ENCODE measurements at places on chromosomes 1 and 21. TPM values are rescaled to one million over a fixed set of nuclear protein-coding genes. Genes with fewer than 3 reads are reported as not detected.
A peak's percentile ranks its signal among the peaks of the same experiment; 100 is the strongest.

The RBM8A gene
- 173 TPM for polyA plus RNA-seq

The FHAD1 gene
- polyA plus RNA-seq, result 9.1 TPM

The MYOM3 gene
- 0.98 TPM for polyA plus RNA-seq

The GFI1 gene
- 0.16 TPM for polyA plus RNA-seq

The BCL2L15 gene
- polyA plus RNA-seq, result 2.0 TPM

The ITGB2 gene
- polyA plus RNA-seq, result 20.9 TPM

The WASF2 gene
- polyA plus RNA-seq, result 76.0 TPM

The NENF gene
- polyA plus RNA-seq, result 66.0 TPM

The SGIP1 gene
- polyA plus RNA-seq, result 53.6 TPM

The PPIAL4G gene
- polyA plus RNA-seq, result 0.13 TPM

The ALX3 gene
- not detected for polyA plus RNA-seq

The FAM78B gene
- 15.3 TPM for polyA plus RNA-seq

GRCh38 chr1:171911506-171911905 is 70.2 kb downstream of the DNM3 start:
- DNase-seq, result no peak
- no peaks in the 10 kb centered on the region for H3K27me3 ChIP-seq
- H3K36me3 ChIP-seq, result no peaks in the 10 kb centered on the region

DNA sequence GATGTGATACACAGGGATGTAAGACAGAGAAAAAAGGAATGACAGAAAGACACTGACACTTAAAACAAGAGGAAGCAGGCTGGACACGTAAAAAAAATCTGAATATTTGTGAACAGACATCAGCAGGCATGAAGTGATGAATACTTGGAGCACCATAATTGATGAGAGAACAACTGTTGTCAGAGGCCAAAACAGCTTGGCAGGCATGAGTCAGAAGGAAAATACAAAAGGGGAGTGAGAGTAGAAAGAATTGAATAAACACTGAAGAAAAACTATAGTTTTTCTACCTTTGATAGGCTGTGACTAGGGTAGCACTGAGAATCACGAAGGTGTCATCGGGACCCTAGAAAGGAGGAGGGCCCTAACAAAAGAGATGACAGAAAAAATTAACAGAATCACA is 21.6 kb upstream of the GUCA2A start:
- H3K4me1 ChIP-seq, result no peaks in the 10 kb centered on the region
- H3K4me3 ChIP-seq, result no peak overlapping the region
- H3K36me3 ChIP-seq, result peaks cover 8% of the 10 kb centered on the region
- H3K27me3 ChIP-seq, result no peaks in the 10 kb centered on the region

- no peak overlapping the region for H3K27ac ChIP-seq
- no peak overlapping the region for H3K4me3 ChIP-seq
- DNase-seq, result no peak
- H3K4me1 ChIP-seq, result peaks cover 73% of the 10 kb centered on the region
- peaks cover 54% of the 10 kb centered on the region for H3K36me3 ChIP-seq
Observed at GRCh38 chr21:43736224-43736883, 17.4 kb downstream of the PDXK start.

GRCh38 chr1:25666460-25666859 is 49.9 kb downstream of the MAN1C1 start:
- H3K4me1 ChIP-seq, result peaks cover 16% of the 10 kb centered on the region
- H3K36me3 ChIP-seq, result no peaks in the 10 kb centered on the region
- peak; percentile 65 for DNase-seq
- no peak overlapping the region for H3K27ac ChIP-seq
- H3K4me3 ChIP-seq, result no peak overlapping the region

DNA sequence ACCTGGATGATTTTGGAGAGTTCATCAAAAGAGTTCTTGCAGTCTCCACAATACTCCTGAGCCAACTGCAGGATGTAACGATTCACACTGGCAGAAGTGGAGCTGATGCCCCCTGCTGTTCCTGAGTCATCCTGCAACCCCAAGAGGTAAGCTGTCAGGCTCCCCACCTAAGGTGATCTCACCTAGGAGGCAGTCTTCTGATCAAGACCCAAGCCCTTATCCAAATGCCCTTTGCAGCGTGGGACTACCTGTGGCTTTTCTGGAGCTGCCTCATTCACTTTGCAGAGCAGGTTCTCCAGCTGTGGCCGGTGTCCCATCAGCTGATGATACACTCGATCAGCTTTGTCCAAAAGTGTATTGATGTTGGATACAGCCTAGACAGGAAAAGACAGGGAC is 96.4 kb downstream of the UBR4 start:
- no peak overlapping the region for H3K4me3 ChIP-seq
- H3K27ac ChIP-seq, result no peak overlapping the region
- H3K4me1 ChIP-seq, result no peaks in the 10 kb centered on the region
- H3K27me3 ChIP-seq, result no peaks in the 10 kb centered on the region
- no peak for DNase-seq

DNA sequence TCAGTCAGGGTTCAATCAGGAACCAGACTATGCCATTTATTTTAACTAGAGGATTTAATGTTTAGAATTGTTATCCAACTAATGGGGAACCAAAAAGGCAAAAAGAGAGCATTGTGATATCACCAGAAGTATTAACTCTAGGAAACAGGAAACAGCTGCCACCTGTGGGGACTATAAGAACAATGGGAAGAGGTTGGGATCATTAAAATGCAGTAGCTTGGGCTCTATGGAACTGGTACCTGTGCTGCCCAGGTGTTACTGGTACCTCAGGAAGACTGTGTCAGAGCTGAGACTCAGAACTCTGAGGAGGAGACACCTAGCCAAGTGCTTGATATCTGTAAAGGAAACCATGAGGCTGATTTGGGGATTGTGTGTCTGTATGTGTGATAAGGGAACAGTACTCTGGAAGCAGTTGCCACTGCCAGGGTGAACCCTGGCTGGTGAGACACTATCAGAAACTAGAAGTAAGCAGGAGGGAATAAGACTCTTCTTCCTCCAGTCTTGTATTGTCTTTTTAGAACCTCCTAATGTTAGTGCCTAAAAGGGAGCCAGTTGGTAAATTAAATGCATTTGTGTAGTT is 49.4 kb downstream of the MAN1A2 start:
- no peak for DNase-seq
- H3K27me3 ChIP-seq, result no peaks in the 10 kb centered on the region

DNA sequence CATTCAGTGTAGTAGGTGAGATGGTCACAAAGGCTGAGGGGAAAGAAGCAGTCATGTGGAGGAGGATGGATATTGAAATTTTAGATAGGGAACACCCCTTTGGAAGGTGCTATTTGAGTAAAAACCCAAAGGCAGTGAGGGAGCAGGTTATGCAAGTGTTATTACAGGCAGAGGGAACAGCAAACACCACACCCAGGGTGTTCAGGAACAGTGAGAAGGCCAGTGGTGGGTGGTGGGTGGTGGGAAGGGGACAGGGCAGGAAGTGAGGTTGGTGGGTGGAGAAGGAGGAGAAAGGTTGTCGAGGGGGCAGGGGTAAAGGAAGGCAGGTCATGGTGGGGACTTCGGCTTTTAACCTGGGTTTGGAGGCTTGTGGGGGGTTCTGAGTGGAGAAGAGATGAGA is 39.2 kb upstream of the SCMH1 start:
- no peak for DNase-seq
- H3K27ac ChIP-seq, result no peak overlapping the region
- no peak overlapping the region for H3K4me3 ChIP-seq

DNA sequence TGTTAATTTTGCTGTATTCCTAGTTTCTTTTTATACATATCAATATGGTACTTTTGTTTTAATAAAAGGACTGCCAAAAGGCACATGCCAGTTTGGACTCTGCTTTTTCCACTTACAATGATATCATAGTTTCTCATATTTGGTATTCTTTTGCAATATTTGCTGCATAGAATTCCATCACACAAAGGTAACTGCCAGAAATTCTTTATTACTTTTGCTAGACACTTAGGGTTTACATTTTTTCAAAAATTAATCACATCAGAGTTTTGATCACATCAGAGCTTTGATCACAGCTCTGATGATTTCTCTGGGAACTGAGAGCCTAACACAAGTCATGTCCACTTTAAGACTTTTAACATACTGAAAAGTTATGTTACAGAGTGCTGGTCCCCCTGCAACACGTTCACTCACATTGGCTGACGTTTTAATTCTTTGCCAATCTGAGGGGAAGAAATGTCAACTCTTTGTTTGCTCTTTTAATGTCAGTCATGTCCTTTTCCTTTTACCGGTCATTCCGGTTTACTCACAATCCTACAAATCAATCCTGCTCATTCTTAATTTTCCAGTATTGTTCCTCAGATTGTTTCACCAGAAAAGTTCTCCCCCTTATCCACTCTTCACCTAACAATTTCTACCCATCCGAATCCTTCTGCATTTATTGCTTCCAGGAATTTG is 1.1 kb upstream of the CD46 start:
- H3K4me1 ChIP-seq, result peaks cover 15% of the 10 kb centered on the region
- no peaks in the 10 kb centered on the region for H3K27me3 ChIP-seq
- H3K4me3 ChIP-seq, result peak overlapping the region; percentile 91
- peaks cover 2% of the 10 kb centered on the region for H3K36me3 ChIP-seq

GRCh38 chr1:201145816-201146215 is 8.5 kb downstream of the TMEM9 start:
- H3K27ac ChIP-seq, result no peak overlapping the region
- peaks cover 85% of the 10 kb centered on the region for H3K36me3 ChIP-seq
- DNase-seq, result no peak
- H3K27me3 ChIP-seq, result no peaks in the 10 kb centered on the region

DNA sequence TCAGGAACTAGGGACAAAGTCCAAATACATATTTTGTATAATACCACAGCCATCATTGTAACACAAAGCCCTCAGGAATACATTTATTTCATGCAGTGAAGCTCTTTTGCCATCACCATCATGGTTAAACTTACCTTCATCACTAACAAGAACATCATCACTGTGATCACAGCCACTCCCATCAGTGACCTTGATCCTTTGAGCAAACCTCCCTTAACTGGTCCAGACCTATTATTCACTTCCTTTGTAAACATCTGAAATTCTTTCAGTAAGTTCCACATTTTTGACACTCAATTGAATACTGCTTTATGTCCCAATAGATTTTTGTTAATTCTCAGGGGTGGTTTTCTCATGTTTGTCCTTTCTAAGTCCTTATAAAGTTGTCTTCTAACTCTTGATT is 16.2 kb upstream of the KPRP start:
- no peaks in the 10 kb centered on the region for H3K36me3 ChIP-seq
- no peak overlapping the region for H3K27ac ChIP-seq
- no peak overlapping the region for H3K4me3 ChIP-seq
- DNase-seq, result no peak

Measured in spinal cord (tissue), 10 donors.